ENCODE measurements at places on chromosomes 4 and X. TPM values are rescaled to one million over a fixed set of nuclear protein-coding genes. Genes with fewer than 3 reads are reported as not detected.
A peak's percentile ranks its signal among the peaks of the same experiment; 100 is the strongest.

FGFBP2 gene
- not detected for total RNA-seq

DNA sequence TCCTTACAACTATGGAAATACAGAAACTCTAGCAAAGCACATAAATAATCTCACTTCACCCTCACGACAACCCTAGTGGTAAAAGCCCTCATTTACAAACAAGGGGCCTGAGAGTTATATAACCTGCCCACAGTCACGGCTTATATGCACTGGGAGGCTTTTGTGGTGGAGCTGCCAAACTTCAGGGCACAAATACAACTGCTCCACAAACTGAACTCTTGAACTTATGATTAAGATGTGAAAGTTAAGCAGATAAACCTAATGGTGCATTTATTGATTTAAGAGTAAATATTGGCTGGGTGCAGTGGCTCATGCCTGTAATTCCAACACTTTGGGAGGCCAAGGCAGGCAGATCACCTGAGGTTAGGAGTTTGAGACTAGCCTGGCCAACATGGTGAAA, 19.0 kb downstream of the SLC2A9 start:
- no peak overlapping the region for H3K4me3 ChIP-seq
- H3K36me3 ChIP-seq: no peaks in the 10 kb centered on the region
- no peaks in the 10 kb centered on the region for H3K27me3 ChIP-seq
- DNase-seq: no peak
- H3K27ac ChIP-seq: no peak overlapping the region

DNA sequence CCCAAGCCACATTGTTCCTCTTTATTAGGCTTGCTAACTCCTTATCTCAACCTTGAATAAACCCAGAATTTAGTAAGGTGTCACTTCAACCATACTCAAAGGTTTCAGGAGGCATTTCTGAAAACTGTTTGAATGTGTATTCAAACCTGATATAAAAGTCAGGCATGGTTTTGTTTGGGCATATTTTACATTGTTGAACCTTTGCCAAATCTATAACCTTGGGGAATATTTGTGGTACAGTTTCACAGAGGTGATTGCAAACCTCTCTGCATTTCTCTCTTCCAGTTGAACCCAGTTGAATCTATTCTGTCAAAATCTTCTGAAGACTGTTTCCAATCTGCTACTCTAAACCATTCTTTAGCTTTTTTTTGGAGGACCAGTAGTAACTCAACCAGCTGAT, 409.0 kb downstream of the TECRL start:
- no peak for DNase-seq
- no peak overlapping the region for H3K4me3 ChIP-seq
- H3K4me1 ChIP-seq: no peaks in the 10 kb centered on the region
- H3K27ac ChIP-seq: no peak overlapping the region

- no peaks in the 10 kb centered on the region for H3K27me3 ChIP-seq
- H3K4me3 ChIP-seq: no peak overlapping the region
- H3K36me3 ChIP-seq: no peaks in the 10 kb centered on the region
- H3K4me1 ChIP-seq: peaks cover 42% of the 10 kb centered on the region
- DNase-seq: peak; percentile 31
- H3K27ac ChIP-seq: no peak overlapping the region
Measured at GRCh38 chr4:151690876-151691275, 69.9 kb downstream of the GATB start.

BMP2K gene
- total RNA-seq: 33.3 TPM

DNA sequence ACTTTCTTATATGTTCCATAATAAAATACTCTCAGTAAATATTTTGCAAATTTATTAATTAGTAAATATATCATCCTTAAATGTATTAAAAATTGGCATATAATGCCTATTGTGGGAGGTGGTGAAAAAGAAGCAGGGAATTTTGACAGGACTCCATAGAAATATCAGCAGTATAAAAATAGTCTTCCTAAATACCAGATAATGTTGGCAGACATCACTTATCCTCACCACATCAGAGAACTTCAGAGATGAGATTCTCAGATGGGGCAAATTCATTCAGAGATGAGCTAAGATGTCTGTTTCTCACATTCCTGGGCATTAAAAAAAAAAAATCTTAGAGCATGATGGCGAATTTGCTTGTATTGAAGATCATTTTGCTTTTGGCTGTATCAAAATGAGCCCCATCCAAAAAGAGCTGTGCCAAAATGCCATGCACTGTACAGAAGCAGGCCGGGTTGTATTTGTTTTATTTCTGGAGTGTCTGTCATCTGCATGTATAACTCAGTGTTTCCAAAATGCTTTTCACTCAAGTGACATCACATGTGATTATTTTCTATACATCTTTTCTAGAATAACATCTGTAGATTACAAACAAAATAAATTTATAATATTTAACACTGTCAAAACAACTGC, 41.7 kb downstream of the ATP8A1 start:
- no peaks in the 10 kb centered on the region for H3K4me1 ChIP-seq
- DNase-seq: no peak
- no peaks in the 10 kb centered on the region for H3K27me3 ChIP-seq
- no peaks in the 10 kb centered on the region for H3K36me3 ChIP-seq
- H3K27ac ChIP-seq: no peak overlapping the region
- H3K4me3 ChIP-seq: no peak overlapping the region

GRCh38 chr4:21625447-21625846, 323.1 kb downstream of the KCNIP4 start:
- no peak overlapping the region for H3K4me3 ChIP-seq
- no peak overlapping the region for H3K27ac ChIP-seq
- no peaks in the 10 kb centered on the region for H3K27me3 ChIP-seq
- no peak for DNase-seq
- H3K4me1 ChIP-seq: no peaks in the 10 kb centered on the region
- H3K36me3 ChIP-seq: no peaks in the 10 kb centered on the region

DNA sequence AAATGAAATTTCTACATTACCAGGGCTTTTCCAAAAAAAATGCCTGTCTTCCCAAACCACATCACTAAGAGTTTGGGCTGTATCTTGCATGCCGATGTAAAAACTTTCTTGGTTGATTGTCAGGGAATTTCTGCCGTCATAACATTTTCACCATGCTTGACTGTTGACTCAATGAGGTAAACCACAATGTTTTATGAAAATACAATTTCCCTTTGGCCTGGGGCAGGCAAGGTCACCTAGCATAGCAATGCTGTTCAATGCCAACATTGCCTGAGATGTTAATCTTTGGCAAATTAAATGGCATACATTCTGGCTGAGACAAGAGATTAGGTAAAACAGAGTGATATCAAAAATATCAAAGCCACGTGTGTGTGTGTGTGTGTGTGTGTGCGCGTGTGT, 137.1 kb upstream of the TBL1X start:
- no peak overlapping the region for H3K27ac ChIP-seq
- peaks cover 9% of the 10 kb centered on the region for H3K4me1 ChIP-seq
- no peaks in the 10 kb centered on the region for H3K36me3 ChIP-seq
- no peak overlapping the region for H3K4me3 ChIP-seq
- H3K27me3 ChIP-seq: no peaks in the 10 kb centered on the region

GRCh38 chrX:30791296-30792278, 97.5 kb downstream of the TAB3 start:
- no peak overlapping the region for H3K4me3 ChIP-seq
- H3K36me3 ChIP-seq: no peaks in the 10 kb centered on the region
- no peaks in the 10 kb centered on the region for H3K4me1 ChIP-seq
- H3K27me3 ChIP-seq: no peaks in the 10 kb centered on the region

DNA sequence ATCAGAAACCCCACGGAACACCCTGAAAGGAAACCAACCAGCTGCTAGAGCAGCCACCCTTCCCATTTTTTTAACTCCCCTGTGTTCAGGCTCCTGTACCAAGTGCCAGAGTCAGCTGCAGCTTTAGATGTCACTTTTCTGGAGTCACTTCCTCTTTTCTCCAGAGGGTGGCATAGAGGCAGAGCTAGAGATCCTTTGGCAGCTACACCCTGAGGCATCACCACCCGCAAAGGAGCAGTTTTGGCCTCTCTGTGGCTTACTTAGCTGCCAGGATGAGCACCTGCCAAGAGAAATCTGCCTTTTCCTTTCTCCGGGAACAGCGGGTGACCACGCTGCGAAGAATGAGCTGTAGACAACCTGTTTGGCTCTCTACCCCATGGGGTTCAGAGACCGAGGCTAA, 58.0 kb upstream of the CHRDL1 start:
- no peaks in the 10 kb centered on the region for H3K27me3 ChIP-seq
- H3K36me3 ChIP-seq: no peaks in the 10 kb centered on the region
- DNase-seq: peak; percentile 5
- no peak overlapping the region for H3K4me3 ChIP-seq
- no peak overlapping the region for H3K27ac ChIP-seq

DNA sequence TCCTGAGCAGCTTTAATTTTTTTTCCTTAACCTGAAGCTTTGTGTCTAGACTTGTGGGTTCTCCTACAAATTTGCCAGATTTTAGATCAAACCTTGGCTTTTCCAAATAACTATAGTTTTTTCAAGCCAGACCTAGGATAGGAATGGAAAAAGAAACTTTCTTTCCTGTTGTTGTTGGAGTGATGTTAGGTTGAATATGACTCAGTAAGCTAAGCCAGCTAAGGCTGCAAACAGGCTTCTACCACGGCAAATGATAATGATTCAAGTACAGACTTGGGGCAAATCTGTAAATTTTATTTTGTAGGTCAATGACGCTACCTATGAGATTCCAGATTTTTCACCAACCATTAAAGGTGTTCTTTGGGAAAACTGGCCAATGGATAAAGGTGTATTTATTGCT, 45.6 kb downstream of the WDR19 start:
- H3K27me3 ChIP-seq: no peaks in the 10 kb centered on the region
- no peaks in the 10 kb centered on the region for H3K36me3 ChIP-seq
- no peak overlapping the region for H3K27ac ChIP-seq
- H3K4me1 ChIP-seq: no peaks in the 10 kb centered on the region

KLKB1 gene
- total RNA-seq: not detected

DNA sequence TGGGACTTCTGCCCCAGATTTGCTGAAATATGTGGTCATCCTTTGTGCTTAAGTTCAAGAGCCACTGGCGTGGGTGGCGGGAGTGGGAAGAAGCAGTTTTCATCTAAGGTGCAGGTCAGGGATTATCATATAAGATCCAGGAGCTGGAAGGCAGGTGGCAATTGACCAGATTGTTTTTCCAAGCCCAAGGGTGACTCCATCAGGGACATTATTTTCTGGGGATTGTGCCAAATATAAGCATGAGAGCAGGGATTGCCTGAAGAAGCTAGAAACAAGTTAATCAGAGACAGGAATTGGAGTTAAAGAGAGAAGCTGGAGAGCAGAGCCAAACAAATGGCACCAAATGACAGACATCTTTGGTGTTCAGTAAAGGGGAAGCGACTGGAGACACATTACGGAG, 19.4 kb upstream of the SEL1L3 start:
- DNase-seq: no peak
- H3K36me3 ChIP-seq: no peaks in the 10 kb centered on the region
- no peak overlapping the region for H3K27ac ChIP-seq
- no peak overlapping the region for H3K4me3 ChIP-seq

DNA sequence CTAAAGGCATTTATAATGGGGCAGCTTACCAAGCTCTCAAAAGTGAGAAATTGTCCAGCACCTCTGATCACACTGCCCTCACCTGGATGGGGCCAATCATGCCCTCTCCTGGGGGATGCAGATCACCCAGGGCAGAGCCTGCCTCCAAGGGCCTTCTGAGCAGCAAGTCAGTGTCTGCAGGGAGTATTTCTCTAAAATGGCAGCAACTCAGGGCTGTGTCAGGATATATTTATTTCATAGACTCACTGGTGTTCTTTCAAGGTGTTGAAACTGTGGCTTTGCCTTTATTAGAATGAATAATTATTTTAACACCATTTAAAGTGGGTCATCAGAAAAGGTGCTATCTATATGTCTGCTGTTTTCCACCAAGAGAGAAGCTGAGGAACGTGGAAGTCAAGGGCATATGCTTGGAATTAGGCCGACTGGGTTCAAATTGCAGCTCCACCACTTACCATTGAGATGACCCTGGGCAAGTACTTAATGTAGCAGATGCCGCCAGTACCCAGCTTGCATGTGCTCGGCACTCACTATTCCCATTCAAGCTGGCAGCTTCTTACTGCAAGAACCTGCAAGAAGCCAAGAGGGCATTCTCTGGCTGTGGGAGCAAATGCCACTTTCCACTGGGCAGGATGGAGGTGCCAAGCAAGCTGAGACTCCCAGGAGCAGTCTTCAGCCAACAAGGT, 590.0 kb downstream of the BCOR start:
- H3K4me3 ChIP-seq: no peak overlapping the region
- DNase-seq: no peak
- H3K36me3 ChIP-seq: no peaks in the 10 kb centered on the region
- H3K27ac ChIP-seq: no peak overlapping the region

- H3K27me3 ChIP-seq: no peaks in the 10 kb centered on the region
- DNase-seq: no peak
- no peaks in the 10 kb centered on the region for H3K36me3 ChIP-seq
- no peak overlapping the region for H3K4me3 ChIP-seq
- peaks cover 19% of the 10 kb centered on the region for H3K4me1 ChIP-seq
- peak overlapping the region; percentile 81 for H3K27ac ChIP-seq
Measured at GRCh38 chrX:136162827-136163570, 15.7 kb downstream of the FHL1 start.

DNA sequence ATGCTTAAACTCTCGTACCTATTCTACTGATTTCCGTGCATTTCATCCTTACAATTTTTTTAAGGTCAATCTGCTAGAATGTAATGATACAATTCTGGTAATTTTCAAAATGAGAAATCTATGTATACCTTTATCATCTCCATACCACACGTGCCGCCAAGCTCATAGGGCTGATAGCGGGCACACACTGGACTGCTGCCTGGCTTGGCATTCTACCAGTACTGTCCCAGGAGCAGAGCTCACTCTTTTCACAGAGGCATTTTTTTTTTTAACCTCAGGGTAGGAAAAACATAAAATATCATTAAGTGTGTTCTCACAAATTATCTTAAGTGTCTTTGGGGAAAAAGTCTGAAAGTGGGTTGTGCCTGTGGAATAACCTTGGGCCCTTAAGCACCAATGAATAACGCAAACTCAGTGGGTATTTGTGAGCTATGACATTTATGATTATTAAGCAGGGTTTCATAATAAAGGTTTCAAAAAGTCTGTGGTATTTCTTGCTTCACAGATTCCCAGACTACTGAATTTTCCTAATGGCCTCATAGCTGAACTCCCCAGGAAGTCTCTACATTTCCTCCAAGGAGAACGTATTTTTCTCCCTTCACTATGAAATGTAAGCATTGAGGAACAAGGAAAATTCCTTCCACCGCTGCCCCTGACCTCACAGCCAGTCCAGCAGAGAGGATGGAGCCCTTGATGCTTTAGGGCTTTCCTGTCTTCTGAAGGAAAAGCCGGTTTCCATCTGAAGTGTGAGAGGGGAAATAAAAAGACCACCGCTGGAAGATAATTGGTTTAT, 125.2 kb downstream of the ELOVL6 start:
- no peak for DNase-seq
- H3K36me3 ChIP-seq: no peaks in the 10 kb centered on the region
- H3K4me1 ChIP-seq: no peaks in the 10 kb centered on the region
- no peak overlapping the region for H3K4me3 ChIP-seq
- H3K27me3 ChIP-seq: no peaks in the 10 kb centered on the region

LRAT gene
- total RNA-seq: 0.50 TPM

- peaks cover 2% of the 10 kb centered on the region for H3K27me3 ChIP-seq
- peaks cover 3% of the 10 kb centered on the region for H3K4me1 ChIP-seq
- H3K36me3 ChIP-seq: no peaks in the 10 kb centered on the region
- H3K4me3 ChIP-seq: no peak overlapping the region
- no peak overlapping the region for H3K27ac ChIP-seq
Measured at GRCh38 chrX:129719268-129719667, 19.5 kb upstream of the XPNPEP2 start.

- peaks cover 13% of the 10 kb centered on the region for H3K4me1 ChIP-seq
- no peak overlapping the region for H3K4me3 ChIP-seq
- no peak for DNase-seq
- no peak overlapping the region for H3K27ac ChIP-seq
- H3K27me3 ChIP-seq: no peaks in the 10 kb centered on the region
- H3K36me3 ChIP-seq: no peaks in the 10 kb centered on the region
Measured at GRCh38 chr4:4480685-4481398, 61.0 kb downstream of the STX18 start.

MAP3K15 gene
- total RNA-seq: 1.2 TPM

- H3K4me1 ChIP-seq: peaks cover 8% of the 10 kb centered on the region
- no peak overlapping the region for H3K27ac ChIP-seq
- no peak overlapping the region for H3K4me3 ChIP-seq
- DNase-seq: no peak
Measured at GRCh38 chr4:3299976-3300671, 7.3 kb downstream of the RGS12 start.

Data from astrocyte (in vitro differentiated cells and primary cell).